ENCODE measurements at places on chromosomes 4 and X.

- DNase-seq, result no peak
Measured at GRCh38 chr4:81030061-81030980, at the start of gene BMP3. TSS of gene BMP3 (plus strand) at chr4:81030708. CDS start at chr4:81031285, 577 bp downstream.

DNA sequence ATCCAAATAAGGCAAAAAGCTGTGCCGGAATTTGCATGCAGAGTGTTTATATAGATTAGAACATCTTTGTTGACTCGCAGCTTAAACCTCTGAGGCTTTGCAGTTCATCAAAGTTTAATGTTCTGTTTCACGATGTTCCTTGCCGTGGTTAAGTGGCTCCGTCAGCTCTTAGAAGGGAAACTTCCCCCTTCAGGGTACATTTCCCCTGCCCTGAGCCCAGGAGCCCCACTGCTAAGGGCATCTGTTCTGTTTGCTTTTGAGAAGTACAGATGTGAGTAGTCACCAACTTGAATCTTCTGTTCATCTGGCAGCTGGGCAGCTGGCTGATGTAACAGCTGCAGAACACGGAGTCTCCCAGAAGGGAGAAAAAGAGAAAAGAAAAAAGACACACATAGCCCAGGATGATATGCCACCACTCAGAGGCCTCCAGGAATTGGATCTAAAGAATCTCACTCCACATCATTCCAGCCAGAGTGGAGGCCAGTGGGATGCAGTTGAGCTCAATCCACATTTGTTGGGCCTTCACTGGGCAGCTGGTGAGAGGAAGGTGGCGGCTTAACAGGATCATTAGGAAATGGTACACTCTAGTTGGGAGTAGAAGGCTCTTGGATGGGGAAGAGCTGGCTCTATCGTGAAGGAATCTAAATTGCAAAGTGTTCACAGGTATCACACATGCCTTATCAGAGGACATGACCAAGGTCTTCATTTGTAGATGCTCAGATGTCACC lies 178.7 kb upstream of the RBPJ start:
- no peak for DNase-seq

- DNase-seq, result no peak
Measured at GRCh38 chr4:139834981-139835391, 169.4 kb downstream of the MGST2 start.

- no peak for DNase-seq
Measured at GRCh38 chr4:15320121-15320678, 107.6 kb upstream of the C1QTNF7 start.

DNA sequence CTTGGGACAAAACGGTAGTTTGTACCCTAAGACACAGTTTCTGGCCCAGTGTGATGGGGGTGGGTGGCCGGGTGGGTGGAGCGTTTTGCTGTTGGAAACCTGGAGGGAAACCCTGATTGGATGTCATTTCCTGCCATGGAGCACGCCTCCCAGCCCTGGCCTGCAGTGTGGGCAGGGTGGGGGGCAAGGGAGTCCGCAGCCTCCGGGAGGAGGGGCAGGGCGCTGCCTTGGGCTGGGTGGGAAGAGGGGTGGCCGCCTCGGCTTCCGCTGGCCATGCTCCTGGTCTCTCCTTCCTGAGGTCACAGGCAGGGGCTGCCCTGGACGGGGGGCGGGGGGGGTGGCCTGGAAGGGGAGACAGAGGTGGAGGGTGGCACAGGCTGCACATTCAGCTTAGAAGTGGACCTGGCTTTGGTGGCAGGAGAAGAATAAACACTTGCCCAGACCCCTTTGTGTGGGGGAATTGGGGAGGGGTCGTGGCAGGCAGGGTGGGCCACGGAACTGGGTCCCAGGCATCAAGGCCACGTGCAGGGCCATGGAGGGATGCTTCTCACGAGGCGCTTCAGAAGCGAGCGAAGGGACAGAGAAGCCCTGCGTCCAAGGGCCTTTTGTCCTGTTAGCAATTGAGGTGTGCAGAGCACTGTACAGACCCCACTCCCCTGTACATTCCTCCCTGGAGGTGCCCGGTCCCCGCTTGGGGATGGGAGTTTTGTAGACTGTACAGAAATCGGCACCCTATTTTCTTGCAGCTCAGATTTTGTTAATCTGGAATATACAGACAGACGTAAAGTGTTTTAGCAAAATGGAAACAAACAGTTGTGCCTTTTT lies 6.2 kb downstream of the NAT8L start:
- DNase-seq, result no peak

GRCh38 chrX:66200050-66200664 lies 36.1 kb downstream of the HEPH start:
- DNase-seq, result no peak
